ENCODE measurements at places on chromosomes 12 and 14.

DNA sequence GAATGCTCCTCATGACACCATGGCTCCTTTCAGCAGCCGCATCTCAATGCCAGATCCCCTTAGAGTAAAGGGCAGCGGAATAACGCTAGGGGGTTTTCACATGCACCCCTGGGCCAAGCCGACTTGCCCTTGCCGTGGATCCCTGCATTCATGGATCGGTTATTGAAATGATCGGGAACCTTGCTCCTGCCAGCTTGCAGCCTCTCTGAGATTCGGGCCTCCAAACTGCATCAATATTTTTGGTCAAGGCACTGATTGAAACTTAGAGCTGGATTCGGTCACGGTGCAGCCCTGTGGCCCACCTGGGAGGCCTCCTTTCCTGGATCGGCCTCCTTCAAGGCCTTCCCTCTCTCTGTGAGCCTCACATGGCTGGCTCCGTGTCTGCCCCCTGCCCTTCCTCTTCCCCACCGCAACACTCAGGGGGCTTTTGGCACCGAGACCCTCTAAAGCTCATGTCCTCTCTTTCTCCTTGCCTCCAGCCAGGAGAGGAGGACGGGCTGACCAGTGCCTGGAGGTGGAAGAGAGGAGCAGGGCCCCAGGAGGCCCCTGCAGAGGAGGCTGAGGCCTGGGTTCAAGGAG lies 1.8 kb downstream of the PTPN6 start:
- no peak for DNase-seq

- DNase-seq = no peak
These were observed 1.5 kb upstream of the FBRSL1 start for GRCh38 chr12:132488127-132489077.

GRCh38 chr12:12885096-12885792 lies 6.1 kb upstream of the GPRC5A start:
- no peak for DNase-seq

DNA sequence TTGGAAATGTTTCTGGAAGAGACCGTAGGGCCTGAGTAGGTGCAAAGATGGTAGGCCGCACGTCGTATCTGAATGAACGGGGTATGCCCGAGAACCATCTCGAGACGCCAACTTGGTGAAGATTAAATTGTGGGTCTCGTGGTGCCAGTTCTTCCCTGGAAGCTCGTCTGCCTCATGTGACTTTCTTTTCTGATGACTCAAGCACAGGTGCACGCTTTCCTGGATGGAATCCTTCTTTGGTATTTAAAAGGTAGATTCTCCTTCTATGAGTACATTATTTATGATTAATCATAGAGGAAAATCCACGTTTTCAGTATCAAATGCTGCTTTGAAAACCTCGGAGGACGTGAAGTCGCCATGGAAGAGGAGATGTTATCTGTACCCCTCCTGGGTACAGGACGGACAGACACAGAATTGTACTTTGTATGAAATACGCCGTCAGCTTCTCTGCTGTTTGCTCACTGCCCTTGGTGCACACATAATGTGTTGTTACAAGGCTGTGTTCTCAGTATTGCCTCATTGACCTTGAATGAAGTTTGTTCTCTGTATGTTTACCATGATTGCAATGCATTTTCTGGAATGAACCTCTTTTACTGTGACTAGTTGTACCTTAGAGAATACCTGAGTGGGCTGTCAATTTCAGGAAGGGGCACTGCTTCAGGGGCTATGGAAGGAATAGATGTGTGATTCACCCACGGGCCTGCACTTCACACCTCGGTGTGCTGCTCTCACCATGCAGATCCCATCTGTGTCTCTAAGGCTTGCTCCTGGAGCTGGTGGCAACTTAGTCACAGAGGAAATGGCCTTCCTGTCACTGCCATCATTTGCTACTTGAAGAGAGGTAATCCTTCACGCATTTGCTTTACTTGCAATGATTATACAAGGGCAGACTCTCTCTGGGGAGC lies 137.3 kb upstream of the RTL1 start:
- no peak for DNase-seq

GRCh38 chr12:24997496-24997895 lies 48.6 kb upstream of the BCAT1 start:
- DNase-seq = no peak

GRCh38 chr12:107684029-107684795 lies 1.4 kb upstream of the PWP1 start:
- peak; percentile 65 for DNase-seq

- no peak for DNase-seq
These were observed 432.2 kb upstream of the ATXN7L3B start for GRCh38 chr12:74105434-74105833.

- no peak for DNase-seq
These were observed 17.1 kb downstream of the DEGS2 start for GRCh38 chr14:100142073-100143040.

- DNase-seq = peak; percentile 22
These were observed 25.1 kb upstream of the GPHB5 start for GRCh38 chr14:63343878-63344277.

DNA sequence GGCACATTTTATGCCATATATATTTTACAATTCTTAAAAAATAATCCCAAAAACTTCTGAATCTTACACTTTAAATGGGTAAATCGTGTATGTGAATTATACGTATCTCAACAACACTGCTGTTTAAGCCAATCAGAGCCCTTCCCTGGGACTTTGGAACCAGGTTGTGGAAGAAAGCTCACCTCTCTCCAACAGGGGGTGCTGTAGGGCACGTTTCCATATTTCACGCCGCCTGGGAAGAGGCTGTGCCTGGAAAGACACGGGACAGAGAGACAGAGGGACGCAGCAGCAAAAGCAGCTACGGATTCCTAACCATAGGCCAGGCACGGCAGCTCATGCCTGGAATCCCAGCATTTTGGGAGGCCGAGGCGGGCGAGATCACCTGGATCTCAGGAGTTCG lies 29.4 kb upstream of the FBRSL1 start:
- no peak for DNase-seq

GRCh38 chr12:10562306-10562933 lies 51.0 kb downstream of the MAGOHB start:
- DNase-seq = peak; percentile 74

DNA sequence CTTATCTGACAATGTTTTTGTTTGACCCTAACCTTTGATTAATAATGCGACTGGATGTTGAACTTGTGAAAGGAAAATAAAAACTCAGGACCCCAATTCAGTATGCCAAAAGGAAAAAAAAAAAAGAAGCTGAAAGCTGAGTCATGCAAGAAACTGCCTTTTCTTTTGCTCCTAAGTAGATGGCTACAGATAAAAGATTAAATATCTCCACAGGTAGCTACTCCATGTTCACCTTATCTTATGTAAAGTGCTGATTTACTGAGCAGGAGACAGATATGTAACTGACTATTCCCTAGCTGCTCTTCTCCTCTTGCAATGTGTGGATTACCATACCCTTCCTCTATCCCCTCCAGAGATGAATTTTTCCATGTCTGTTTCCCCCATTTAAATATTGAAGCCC lies 30.8 kb upstream of the TCL1B start:
- no peak for DNase-seq

DNA sequence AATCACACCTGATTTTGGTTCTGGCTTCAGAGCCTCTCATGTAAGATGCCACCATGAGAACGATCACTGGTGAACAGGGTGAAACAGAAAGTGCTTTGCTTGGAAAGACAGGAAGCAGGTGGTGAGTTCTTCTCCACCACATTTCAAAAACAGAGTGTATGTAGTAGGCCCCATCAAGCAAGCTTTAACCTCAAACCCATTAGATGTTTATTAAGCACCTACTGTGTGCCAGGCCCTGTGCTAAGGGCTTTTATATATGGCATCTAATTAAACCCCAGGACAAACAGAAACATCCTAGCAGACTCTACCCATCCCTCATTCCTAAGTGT lies 47.8 kb upstream of the MED13L start:
- DNase-seq = no peak

- no peak for DNase-seq
These were observed 161.3 kb upstream of the CCND2 start for GRCh38 chr12:4112290-4112689.

DNA sequence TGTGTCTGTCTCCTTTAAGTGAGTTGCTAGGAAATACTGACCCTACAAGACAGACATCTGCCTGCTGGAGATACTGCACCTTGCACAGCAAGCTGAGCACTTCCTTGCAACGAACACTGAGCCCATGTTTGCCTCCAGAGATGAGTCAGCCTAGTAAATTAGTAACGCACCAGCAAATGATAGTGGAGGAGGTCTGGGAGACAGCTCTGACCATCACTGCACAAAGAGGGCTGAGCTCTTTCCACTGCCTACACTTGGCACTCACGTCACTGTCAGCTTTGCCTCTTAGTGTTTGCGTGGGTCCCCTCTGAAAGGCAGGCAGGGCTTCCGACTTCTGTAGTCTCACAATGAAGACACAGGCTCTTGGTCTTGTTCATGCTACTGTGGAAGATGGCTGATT lies 109.0 kb downstream of the APAF1 start:
- DNase-seq = peak; percentile 56

DNA sequence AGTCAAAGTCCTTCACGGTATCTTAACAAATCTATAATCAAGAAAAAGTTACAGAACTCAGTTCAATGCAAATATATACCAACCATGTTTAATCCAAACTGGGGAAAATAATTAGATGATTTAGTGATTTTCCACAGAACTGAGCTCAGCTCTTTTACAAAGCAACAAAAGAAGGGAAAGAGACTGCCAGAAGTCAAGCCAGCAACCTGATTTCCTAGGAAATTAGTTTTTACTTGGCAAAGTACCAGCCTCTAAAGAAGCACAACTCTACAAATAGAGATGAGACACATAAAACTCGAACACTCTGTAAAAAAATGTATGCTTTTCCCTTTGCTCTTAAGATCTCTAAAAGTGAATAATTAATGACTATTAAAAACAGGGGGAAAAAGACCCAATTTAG lies 19.4 kb downstream of the NUMB start:
- no peak for DNase-seq

- no peak for DNase-seq
These were observed 58.3 kb downstream of the PRKCH start for GRCh38 chr14:61379639-61380184.

All from foreskin fibroblast (primary cell).